ENCODE measurements at places on chromosomes 3 and 15.

DNA sequence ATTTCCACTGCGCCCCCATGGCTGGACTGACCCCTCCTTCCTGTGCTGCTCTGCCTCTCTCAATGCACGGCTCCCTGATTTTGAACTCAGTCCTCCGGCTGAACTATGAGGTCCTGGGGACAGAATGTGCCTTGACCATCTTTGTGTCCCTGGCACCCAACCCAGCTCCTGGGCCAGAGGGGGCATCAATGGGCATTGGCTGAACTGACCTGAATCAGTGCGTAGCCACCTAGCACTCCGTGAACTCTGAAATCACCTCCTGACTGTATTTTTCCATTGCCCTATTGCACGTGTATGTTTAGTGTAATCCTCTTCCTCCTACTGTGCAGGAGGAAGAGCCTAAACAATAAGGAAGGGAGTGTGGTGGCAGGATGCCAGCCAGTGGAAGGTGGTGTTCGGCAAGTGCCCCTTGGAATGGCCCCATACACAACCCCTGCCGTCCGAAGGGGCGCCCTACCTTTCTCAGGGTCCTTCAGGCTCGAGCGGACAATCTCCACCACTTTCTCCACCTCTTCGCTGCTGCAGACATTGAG is 33.5 kb downstream of the BDH1 start:
- DNase-seq = no peak

DNA sequence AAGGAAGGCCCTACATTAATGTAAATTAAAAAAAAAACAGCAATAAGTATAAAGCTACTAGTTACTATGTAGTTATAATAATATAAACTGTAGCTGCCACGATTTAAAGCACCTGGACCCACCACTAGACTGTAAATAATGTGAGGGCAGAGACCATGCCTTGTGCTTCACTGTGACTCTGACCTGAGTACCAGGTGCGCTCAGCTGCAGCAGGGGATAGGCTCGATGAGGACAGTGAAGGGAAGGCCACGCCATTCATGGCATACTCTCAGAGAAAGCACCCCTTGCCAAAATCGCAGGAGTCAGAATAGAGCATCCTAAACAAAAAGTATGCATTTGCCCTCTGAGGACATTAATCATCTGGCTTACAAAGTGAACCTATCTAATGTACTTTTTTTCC is 5.1 kb downstream of the FSTL1 start:
- no peak for DNase-seq

DNA sequence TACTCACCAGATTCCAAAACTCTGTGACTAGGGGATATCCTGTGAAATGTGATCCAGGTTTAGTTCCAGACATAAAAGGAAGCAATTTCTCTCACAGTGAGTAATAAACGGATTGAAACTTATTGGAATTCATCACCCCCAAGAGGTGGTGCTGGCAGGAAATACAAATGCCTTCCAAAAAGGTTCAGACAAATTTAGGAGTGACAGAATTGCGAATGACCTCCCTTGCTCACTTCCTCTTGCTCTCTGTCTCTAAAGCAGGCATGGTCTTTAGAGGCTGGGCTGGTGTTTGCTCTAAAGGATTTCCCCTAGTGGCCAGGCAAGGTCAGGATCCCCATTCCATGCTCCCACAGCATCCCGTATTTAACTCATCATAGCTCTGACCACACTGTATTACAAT is 449.4 kb upstream of the PPP2R3A start:
- no peak for DNase-seq

DNA sequence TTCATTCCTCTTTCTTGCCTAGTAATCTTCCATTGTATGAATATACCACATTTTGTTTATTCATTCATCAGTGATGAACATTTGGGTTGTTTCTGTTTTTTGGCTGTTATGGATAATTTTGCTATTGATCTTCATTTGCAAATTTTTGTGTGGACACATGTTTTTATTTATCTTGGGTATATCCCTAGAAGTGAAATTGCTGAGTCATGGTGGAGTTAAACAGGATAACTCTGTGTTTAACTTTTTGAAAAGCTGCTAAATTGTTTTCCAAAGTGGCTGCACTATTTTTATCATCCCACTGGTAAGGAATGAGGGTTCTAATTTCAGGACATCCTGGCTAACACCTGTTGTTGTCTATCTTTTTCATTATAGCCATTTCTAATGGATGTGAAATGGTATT is 74.6 kb upstream of the ARL6 start:
- no peak for DNase-seq

GRCh38 chr3:67647390-67647878 is 7.0 kb downstream of the SUCLG2 start:
- no peak for DNase-seq

- DNase-seq = no peak
Observed at GRCh38 chr15:79957741-79958140, 13.3 kb downstream of the BCL2A1 start.

DNA sequence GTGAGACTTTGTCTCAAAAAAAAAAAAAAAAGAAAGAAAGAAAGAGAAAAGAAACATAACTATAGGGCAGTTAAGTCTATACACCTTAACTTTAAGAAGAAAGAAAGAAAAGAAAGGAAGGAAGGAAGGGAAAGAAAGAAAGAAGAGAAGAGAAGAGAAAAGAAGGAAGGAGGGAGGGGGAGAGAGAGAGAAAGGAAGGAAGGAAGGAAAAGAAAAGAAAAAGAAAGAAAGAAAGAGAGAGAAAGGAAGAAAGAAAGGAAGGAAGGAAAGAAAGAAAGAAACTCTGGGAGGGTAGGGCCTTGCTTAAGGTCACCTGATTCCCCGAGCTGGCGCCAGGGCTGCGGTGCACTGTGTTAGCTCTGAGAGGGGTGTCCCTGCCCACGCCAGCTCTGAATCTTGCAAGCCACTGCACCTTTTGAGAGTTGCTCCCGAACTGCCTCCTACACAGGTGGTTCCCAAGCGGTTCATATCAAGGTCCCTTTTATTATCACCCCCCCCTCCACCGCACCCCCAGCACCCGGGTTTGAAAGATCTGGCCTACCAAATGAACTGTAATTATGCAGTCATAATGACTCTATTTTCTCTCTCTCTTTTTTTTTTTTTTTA is 39.2 kb upstream of the VPS8 start:
- DNase-seq = no peak

DNA sequence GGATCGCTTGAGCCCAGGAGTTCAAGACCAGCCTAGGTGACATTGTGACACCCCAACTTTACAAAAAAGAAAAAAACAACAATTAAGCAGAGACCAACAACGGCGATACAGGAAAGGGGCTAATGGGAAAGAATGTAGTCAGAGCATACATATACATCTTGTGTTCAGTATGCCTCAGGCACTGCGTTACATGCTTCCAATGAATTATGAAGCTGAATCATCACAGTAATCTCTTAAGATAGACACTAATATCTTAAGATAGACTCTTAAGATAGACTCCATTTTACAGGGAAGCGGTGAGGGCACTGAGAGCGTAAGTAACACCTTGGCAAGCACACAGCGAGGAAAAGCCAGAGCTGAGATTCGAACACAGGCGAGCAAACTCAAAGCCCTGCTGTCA is 6.1 kb upstream of the LDHAL6B start:
- no peak for DNase-seq

DNA sequence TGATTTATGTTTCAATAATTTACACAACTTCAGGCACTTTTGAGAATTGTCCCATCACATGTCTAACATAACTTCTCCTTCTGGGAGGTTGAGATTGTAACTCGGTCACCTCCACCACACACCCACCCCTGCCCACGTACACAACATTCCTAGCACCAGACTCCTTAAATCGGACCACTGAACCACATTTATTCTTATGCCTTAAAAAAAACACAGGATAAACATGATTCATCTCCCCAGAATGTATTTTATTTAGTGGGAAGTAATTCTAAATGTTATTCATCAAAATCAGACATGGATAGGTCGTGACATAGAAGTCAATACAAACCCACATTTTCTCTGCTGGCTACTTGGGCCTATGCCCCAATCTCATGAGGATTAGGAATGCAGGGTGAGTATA is 3.0 kb downstream of the SNTN start:
- no peak for DNase-seq

- DNase-seq = no peak
Observed at GRCh38 chr15:67403428-67404154, 117.3 kb upstream of the C15orf61 start.

- DNase-seq = no peak
Observed at GRCh38 chr3:80733522-80734176, 965.9 kb upstream of the ROBO1 start.

DNA sequence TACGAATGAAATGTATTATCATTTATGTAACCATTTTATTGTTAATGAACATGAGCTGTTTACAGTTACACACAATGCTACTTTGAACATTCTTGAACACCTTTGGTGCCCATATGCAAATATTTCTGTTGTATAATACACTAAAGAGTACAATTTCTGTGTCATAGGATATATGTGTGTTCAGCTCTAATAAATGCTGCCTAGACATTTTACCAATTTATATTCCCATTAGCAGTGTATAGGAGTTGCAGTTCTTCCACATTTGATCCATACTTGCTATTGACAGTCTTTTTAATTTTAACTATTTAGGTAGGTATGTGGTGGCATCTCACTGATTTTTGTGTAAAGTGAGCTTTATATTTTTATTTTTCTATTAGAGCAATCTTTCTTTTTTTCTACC is 331.8 kb downstream of the ZIC1 start:
- no peak for DNase-seq

DNA sequence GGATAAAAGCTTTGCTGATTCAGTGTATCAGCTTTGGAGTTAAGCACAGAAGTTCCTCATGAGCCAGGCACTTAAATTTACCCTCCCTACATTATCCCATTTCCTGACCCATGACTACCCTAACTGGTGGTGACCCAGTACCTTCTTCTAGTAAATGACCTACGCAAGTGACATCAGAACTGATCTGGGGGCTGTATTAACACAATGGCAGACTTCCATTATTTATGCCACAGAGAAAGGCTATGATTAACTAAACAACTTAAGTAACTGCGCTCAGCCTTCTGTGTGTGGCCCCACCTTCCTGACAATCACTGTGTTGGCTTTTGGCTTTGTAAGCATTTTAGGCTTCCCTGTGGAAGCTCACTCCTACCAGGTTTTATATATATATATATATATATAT is 1.9 kb downstream of the MB21D2 start:
- no peak for DNase-seq

DNA sequence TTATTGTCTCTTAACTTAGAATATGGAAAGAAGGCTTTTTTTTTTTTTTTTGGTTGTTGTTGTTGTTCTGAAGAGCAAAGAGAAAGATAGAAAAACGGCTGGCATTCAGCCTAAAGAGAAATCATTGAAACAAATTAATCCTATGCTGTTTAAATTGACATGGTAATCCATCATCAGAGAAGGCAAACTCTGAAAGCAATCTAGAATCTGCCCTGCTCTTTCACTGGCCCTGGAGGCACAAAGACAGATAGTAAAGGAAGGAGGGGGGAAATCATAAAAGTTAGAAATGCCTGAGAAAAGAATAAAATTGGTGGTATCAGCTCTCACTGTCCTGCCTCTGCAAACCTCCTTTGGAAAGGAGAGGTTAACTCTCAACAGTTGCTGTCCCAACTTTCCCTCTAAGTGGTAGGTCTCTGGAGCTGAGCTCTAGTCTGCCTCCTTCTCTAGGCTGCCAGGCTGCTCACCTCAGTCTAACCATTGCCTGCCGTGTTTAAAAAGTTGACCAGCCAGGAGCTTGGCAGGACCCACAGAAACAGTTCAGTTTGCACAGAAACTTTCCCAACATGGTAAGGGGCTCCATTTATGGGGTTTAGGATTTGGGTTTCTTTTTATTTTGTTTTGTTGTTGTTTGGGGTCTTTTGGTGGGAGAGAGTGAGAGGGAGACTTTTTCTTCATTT is 13.4 kb upstream of the NR2F2 start:
- no peak for DNase-seq

GRCh38 chr15:66287461-66288057 is 5.8 kb upstream of the DIS3L start:
- DNase-seq = peak; percentile 12

- no peak for DNase-seq
Observed at GRCh38 chr3:183817639-183818038, 7.7 kb downstream of the MAP6D1 start.

GRCh38 chr3:12838179-12838965 is 3.0 kb downstream of the RPL32 start:
- no peak for DNase-seq

DNA sequence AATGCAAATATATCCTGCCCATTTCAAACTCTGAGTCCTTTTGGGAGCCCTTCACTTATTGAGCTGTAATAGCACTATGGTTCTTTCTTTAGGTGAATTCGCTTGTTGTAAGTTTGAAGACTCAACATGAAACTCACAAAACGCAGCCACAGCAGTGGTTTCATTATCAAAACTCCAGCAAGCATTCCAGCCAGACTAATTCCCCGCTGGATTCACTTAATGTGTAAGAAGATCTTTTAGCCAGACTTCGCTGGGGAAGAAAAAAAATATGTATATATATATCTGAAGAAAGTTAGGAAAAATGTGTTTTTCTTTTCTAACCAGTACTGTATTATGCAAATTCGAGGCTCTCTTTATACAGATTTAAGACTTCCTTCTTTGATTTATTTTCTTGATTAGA is 241.1 kb downstream of the WNT5A start:
- DNase-seq = no peak

DNA sequence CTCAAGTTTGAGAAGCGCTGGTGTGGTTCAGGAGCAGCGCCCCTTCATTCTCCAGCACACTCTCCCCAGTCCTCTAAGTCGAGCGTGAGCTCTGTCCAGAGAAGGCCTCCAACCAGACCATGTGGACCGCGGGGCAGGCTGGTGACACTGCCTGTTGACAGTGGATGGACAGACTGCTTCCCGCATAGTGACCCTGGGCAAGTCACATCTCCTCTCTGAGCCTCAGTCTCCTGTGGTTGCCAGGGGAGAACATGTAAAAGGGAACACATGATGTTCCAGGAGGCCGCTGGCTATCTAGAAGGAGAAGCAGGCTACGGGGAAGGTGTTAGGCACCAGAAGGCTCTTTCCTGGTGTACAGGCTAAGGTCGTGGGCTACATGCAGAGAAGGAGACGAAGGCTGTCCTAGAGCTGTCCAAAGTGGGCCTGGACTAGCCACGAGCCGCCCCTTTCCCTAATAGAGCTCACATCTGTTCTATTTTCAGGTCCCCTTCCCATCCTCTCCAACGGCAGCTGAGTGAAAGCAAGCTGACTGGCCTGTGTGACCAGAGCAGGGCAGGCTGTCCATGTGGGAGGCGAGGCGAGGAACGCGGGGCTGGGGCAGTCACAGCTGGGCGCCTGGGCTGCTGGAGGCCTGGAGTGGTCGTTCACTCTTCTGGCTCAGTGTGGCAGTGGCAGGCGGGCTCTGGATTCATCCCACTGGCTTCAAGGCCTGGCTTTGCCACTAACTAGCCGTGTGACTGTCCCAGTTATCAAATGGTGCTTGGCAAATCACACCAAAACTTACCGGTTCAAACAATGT is 11.1 kb downstream of the ISG20 start:
- no peak for DNase-seq
